ENCODE measurements at places on chromosomes 16 and 17.

DNA sequence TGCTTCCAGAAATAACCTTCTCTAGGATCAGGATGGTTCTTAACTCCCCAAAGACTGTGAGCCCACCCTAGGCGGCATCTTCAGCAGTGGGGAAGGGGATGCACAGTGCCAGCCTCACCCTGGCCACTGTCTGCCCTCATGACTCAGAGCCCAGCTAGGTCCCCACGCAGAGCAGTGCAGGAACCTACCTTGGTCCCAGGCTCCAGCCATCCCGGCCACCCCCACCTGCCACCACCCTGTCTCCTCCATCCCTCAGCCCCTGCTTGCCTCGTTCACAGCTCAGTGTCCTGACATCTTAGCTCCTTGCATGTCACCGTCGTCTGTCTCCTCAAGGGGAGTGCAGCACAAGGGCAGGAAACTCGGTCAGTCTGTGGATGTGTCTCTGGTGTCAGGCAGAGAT, 16.1 kb upstream of the KRTAP17-1 start:
- DNase-seq: no peak

- DNase-seq: no peak
Observed at GRCh38 chr16:8621222-8621571, 301 bp upstream of the METTL22 start.

- no peak for DNase-seq
Observed at GRCh38 chr17:45070809-45071208, 9.7 kb downstream of the NMT1 start.

DNA sequence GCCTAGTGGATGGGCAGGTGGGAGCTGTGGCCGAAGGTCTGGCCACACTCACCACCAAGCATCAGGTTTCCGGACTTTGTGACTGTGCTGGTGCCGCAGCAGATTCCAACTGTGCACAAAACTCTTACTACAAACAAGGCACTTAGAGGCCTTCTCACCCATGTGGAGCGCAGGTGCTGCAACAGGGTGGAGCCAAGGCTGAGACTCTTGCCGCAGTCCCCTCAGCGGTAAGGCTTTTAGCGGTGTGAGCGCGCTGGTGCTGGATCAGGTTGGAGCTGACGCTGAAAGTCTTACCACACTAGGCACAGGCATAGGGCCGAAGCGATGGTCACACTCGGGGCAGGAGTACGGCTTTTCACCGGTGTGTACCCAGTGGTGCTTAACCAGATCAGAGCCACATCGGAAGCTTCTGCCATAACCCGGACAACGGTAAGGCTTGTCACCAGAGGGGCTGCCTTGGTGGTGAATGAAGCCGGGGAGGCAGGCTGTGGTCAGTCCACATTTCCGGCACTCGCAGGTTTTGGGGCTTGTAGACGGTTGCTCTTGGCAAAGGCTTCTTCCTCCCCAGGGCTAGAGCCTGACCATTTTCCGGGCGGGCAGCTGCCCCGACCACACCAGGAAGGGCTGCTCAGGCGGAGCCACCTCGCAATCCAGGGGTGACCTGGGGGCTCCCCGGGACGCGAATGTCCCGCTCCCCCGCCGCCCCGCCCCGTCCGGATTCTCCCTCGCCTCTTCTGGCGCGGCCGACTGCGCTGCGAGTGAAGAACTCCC, 1.0 kb upstream of the ARMC5 start:
- no peak for DNase-seq

DNA sequence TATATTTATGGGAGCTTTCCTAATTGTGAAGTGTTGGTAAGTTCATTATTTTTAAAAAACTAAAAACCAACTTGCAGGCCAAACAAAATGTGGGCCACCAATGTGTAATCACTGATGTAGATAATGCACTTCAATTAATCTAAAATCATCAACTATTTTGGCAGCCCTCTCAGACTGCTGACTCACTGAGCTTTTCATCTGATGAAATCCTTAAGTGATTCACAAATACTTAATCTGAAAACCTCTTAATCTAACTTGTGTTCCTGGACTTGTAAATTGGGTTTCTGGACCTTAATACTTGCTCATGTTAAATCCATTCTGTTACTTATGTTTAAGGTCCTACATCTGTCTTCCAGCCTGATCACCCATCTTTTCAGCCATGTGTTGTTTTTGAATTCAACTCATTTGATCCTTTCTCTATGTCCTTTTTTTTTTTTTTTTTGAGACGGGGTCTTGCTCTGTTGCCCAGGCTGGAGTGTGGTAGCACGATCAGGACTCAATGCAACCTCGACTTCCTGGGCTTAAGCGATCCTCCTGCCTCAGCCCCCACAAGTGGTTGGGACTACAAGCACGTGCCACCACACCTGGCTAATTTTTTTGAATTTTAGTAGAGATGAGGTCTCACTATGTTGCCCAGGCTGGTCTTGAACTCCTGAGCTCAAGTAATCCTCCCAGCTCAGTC, 39.0 kb downstream of the PRKCB start:
- no peak for DNase-seq

- no peak for DNase-seq
Observed at GRCh38 chr17:55635253-55635914, 87.3 kb downstream of the TMEM100 start.

All from coronary artery (tissue), 2 donors.